Upper lobe of right lung (tissue), 1 donor: ENCODE measurements at places on chromosomes 3 and 15.

DNA sequence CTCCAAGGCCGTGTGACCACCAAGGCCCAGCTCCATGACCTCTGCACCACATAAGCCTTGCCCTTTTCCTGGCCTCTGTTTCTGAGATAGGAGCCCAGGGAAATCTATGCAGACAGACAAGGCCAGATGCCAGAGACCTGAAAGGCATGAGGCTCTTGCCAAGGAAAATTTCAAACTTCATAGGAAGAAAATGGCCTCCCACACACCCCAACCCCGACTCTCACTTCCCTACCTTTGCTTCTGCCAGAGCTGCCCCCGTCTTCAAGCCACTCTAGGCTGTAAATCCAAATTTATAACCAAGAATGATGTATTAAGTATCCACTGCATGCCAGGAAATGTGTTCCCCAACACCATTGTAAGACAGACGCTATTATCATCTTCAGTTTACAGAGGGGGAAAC lies 65.5 kb upstream of the HRH1 start:
- DNase-seq = no peak

GRCh38 chr3:71135373-71136088 lies 448.0 kb downstream of the FOXP1 start:
- DNase-seq = no peak

DNA sequence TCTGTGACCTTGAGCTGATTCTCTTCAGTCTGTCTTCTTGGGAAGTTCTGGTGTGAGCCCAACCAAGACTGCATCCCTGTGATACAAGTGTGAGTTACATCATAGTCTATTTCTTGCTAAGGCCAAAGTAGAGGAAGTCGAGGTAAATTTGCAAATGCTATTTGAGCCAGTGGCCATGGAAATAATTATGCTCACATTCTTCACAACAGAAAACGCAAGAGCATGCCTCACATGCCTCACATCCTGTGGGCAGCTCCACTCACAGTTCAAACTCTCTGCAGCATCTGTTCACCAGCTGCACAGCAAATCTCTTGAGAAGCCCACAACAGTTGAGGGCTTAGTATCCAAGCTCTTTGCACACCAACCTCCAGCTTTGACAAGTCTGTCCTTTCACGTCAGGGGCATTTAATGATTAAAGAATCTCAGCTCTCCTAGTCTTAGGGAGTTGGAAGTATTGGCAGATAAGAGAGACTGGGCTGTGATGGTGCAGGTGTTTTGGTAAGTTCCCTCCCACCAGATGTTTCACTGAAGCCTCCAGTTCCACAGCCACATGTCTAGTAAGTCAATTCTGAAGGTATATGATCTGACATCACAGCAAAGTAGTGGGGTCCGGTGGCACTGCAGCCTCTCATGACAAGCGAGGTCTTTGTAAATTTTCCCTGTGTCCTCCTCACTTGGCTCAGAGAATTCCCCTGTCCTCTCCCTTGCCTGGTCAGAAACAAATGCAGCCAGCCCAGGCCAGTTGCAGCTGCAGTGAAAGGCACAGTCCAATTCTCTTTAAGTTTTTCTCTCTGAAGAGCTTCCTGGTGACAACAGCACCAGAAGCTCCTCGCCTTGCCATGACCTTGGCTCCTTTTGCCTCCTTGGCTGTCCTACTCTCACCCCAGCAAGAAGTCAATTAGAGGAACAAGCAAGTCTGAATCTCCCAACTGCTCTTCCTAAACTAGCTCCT lies 166.1 kb downstream of the SSR3 start:
- DNase-seq = no peak

GRCh38 chr15:29813009-29813408 lies 9.3 kb downstream of the TJP1 start:
- no peak for DNase-seq

- DNase-seq = no peak
Measured at GRCh38 chr3:152626226-152626625, 208.7 kb upstream of the P2RY1 start.

GRCh38 chr15:53512029-53512428 lies 247.4 kb downstream of the WDR72 start:
- no peak for DNase-seq

GRCh38 chr3:101811875-101812274 lies 32.9 kb downstream of the NXPE3 start:
- DNase-seq = no peak

- no peak for DNase-seq
Measured at GRCh38 chr3:146966124-146966523, 361.0 kb upstream of the PLSCR5 start.

- DNase-seq = no peak
Measured at GRCh38 chr15:25735550-25736384, 127.4 kb downstream of the ATP10A start.

DNA sequence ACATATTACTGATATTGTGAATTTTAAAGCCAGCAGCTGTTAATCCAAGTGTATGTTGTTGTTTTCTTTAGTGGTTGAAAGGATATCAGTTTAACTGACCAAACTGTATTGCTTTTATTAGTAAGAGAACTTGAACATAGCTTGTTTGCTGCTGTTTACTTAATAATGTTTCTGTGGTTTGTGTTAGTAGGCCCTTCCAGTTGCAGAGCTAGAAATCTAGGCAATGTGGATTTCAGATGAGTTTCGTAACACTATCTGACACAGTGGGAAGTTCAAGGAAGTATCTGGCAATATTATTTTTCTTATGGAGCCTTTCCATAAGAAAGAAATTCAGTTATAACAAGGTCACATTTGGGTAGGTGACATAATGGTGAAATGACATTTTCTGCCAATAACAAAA lies 18.5 kb downstream of the ZNF609 start:
- no peak for DNase-seq

DNA sequence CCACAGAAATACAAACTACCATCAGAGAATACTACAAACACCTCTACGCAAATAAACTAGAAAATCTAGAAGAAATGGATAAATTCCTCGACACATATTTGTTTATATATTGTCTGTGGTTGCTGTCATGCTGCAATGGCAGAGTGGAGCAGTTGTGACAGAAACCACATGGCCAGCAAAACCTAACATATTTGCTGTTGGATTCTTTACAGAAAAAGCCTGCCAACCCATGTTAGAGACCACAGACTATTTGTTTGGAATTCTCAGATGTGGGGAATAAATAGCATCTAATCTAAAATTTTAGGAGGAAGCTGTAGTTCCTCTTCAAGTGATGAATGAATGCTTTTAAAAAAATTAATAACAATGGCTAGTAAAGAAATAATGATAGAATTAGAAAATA lies 341.6 kb upstream of the AZI2 start:
- DNase-seq = no peak

DNA sequence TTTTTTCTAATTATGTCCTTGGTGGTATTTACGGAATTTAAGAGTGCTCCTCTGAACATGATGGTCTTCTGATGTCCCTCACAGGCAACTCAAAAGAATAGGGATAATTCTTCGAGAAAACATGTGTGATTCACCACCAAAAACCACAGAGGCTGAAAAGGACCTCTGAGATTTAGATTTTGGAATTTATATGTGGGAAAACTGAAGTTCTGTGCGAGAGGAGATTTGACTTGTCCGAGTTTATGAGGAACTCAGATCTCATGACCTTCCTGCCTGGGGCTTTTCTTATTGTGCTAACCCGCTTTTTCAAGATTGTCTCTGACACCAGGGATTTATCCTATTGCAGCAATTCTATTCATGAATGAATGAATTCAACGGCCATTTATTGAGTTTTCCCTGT lies 142.4 kb downstream of the FAM43A start:
- DNase-seq = no peak

DNA sequence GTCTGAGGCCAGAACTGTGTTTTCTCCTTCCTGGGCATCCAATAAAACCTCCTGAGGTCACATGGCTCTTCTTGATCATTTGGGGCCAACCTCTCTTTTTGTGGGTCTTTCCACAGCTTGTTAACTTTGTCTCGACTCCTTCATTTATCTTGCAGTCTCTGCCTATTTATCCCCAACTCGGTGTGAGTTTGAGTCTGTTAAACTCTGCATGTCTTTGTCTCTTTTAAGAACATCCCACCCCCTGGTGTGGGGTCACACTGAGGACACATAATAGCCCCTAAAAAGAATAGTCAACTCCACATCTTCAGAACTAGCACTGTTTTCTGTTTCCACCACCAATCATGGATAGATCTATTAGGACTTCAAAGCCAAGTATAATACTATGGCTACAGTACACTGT lies 187.2 kb downstream of the TLE3 start:
- no peak for DNase-seq

- DNase-seq = no peak
Measured at GRCh38 chr3:55198554-55198953, 270.7 kb upstream of the LRTM1 start.

GRCh38 chr3:150216041-150216811 lies 191.9 kb upstream of the TSC22D2 start:
- DNase-seq = no peak

DNA sequence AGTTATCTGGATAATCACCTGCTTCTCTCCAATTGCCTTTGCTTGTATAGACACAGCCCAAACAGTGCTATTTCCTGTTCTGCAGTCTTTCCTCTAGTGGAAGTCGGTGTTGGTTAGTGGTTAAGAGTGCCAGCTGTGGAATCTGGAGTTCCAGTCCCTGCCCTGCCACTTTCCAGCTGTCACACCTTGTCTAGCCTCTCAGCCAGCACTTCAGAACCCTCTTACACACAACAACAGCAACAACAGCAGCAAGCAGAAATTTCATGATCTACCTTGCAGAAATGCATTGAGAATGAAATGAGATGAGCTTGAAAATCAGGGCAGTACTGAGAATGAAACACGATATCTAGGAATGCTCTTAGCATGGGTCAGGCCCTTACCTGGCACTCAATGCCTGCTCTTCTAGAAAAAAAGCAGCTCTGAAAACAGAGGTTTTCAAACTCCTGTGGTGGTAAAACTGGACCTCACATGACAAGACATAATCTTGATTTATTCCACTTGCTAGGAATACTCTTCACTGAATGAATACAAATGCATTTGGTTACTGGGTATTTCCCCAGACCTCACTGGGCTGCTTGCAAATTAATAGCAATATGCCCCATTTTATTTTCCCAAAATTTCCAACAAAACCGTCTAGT lies 3.3 kb upstream of the WNT5A start:
- no peak for DNase-seq

- DNase-seq = no peak
Measured at GRCh38 chr3:25899352-25900101, 109.6 kb downstream of the OXSM start.

GRCh38 chr3:54042259-54042823 lies 80.0 kb upstream of the CACNA2D3 start:
- no peak for DNase-seq

DNA sequence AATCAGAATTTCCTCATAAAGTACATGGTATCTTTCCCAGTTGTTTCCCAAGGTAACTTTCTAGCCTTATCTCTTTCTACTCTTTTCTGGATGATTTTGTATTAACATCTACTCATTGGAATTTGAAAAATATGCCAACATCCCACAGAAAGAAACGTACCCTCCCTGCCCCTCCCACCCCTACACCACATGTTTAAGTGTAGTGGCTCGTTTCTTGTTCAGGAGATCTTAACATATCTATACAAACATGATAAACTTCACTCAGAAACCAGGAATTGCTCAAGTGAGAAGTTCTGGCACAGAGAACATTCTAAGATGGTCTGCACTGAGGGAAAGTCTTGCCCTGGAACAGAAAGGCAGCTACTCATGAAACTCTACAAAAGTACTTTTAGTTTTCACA lies 404.7 kb downstream of the SOX2 start:
- DNase-seq = no peak

DNA sequence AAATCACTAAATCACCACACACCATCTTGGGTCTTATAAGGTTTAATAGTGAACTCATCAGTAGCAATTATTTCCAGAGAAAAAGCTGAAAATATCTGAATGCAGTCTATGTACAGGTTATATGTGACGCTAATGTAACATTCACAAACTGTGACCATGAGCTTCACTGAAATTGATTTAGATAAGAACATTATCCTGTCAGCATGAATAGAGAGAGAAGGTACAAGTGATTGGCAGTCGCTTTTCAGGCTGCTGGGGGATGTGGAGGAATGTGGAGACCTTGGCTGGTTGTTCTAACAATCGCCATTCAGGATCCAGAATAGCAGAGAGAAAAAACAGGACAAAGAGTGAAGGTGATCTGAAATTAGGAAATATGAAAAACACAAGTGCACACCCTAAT lies 98.1 kb downstream of the CADPS start:
- no peak for DNase-seq

DNA sequence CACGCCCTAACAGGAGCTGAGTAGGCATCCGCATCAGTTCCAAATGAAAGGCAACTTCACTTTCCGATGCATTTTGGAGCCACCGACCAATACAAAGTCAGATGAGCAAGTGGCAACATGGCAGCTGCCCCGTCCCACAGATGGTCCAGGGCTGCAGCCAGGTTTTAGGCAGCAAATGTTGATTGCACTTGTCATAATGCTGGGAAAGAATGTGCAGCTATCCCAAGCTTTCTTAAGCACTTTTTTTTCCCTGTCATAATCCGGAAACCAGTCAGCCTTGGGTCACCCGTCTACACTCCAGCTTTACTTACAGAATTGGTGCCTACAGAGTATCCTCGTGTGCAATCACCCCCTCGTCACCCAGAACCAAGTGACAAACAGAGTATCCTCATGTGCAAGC lies 147.7 kb downstream of the CHSY1 start:
- no peak for DNase-seq

DNA sequence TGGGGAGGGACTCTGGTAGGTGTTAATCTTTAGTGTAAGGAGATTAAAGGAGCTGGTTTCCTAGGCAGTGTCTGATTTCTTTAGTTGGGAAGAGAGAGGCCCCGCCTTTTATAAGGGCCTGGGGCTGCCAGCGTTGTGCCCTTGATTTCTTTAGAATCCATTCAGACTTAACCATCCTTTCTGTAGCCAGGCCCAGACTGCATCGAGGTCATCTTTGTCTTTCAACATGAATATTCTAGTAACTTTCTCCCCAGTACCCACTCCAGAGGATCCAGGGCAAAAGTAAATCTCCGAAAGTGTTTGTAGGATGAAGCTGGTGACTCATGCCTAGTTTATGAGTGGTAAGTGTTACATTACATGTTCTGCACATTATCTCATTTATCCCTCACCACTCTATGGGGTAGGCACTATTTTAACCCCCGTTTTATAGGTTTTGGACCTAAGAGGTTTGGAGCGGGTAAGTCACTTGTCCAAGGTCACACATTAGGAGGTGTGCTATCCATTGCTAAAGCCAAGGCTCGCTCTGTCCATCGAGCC lies 11.8 kb upstream of the USP3 start:
- no peak for DNase-seq

DNA sequence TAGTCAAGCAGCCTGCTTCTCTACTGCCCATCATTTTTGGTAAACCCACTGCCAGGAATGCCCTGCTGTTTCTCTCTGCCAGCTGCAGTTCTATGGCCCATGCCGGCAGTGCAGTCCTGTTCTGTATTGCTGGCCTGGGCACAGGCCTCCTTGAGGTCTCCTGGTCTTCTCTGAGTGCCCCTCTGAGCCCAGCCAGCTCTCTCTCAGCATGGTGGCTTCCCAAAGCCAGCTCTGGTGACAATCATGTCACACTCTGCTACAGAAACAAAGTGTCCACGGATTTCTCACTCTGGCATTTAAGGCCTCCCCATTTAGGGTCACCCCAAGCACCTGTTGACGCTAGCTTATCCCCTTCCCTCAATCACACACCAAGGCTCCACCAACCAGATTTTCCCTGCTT lies 24.5 kb downstream of the SRPRB start:
- DNase-seq = no peak

GRCh38 chr15:70035719-70036077 lies 62.0 kb downstream of the TLE3 start:
- no peak for DNase-seq

GRCh38 chr3:8970971-8971589 lies 7.8 kb upstream of the RAD18 start:
- no peak for DNase-seq
